Activated CD8-positive, alpha-beta memory T cell treated with anti-CD3 and anti-CD28 coated beads for 48 hours (primary cell): ENCODE measurements at places on chromosomes 7 and 10.

- no peak for DNase-seq
Measured at GRCh38 chr10:123741711-123742110, 75.6 kb downstream of the GPR26 start.

GRCh38 chr10:89115876-89116627, 91.1 kb downstream of the CH25H start:
- DNase-seq = no peak

- DNase-seq = no peak
Measured at GRCh38 chr10:95240811-95241210, 46.8 kb downstream of the ACSM6 start.

DNA sequence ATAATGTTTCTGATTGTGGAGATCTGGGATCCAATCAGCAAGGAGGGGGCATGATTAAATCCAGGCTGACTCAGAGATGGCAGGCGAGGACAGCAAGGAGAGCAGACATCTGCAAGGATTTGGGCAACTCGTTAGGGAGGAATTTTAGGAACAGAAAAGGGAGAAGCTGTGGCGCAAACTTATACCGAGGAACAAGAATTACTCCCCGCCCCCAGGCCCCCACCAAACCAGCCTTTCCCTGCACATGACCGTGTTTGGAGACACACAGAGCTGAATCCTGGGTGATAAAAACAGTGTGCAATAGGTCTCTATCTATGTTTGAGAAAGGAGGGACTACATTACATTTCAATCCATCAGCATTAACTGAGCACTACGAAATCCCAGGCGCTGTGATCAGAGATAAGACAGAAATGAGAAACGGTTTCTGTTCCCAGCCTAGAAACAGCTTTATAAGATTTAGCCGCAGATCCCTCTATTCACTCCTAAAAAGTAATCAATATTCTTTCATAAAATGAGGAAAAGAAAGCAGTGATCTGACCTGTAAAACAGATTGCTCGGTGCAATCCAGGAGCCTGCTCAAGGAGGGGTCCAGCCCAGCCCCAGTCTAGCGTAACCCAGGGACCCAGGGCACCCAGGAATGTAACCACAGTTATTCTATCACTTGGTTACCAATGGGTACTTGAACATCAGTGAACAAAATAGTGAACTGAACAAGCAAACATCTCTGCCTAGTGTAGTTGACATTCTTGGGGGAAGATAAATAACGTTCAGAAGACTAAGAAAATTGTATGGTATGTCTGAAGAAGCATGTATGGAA, 37.2 kb upstream of the RAPGEF5 start:
- no peak for DNase-seq

DNA sequence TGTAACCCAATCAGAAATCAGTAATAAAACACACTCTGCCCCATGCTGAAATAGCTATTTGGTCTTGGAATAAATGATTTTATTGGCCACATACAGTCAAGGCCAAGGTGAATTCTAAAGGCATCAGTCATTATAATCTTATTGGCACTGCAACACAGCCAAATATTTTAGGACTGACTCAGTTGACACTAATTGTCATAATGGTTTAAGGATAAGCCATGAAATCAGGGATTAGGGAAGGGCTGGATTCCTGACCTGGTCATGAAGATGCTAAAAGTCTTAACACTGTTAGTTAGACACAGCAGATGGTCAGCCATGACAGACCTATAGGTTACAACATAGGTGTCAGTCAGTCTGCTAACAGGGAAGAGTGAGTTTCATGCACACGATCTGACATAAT, 330.3 kb upstream of the NPSR1 start:
- no peak for DNase-seq

GRCh38 chr7:22997871-22998518, 15.9 kb downstream of the HYCC1 start:
- no peak for DNase-seq

GRCh38 chr10:33869028-33869427, 534.6 kb upstream of the NRP1 start:
- no peak for DNase-seq

DNA sequence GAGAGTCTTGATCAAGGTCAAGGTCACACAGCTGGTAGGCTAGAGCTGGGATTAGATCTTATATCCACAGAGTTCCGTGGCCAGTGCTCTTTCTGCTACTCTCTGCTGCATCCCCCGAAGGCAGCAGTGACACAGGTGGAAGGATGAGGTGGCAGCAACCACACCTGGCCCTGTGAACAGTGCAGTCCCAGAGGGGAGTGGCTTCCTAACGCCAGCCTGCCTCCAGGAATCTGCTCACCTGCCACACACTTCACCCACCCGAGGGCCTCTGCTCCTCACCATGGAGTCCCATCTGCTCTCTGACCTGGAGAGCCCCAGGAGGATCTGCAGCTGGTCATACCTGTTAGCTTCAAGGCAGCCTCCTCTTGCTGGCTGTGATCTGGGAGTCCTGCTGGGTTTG, 484.2 kb downstream of the PLXNA4 start:
- DNase-seq = no peak

DNA sequence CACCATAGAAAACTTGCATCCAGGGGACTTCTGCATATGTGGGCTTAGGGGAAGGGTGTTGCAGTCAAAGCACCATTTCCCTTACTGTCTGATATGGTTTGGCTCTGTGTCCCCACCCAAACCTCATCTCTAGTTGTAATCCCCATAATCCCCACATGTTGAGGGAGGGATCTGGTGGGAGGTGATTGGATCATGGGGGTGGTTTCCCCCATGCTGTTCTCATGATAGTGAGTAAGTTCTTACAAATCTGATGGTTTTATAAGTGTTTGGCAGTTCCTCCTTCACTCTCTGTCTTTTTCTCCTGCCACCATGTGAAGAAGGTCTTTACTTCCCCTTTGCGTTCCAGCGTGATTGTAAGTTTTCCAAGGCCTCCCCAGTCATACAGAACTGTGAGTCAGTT, 177.4 kb downstream of the ADK start:
- no peak for DNase-seq

DNA sequence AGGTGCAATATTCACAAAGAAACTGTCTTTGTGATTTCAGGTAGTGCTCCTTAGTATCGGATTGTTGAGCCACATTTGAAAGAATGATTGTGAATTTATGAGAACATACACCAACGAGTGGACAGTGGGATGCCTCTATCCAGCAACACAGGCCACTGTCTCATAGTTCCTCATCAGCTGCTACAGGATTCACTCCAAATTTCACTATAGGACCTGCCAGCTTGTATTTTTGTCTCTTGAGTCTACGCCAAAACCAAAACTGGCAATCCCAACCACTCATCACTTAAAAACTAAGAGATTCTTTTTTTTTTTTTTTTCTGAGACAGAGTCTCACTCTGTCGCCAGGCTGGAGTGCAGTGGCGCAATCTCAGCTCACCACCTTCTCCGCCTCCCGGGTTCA, 964.5 kb downstream of the CNTNAP2 start:
- no peak for DNase-seq

- no peak for DNase-seq
Measured at GRCh38 chr7:8261711-8262695, at the start of gene ICA1. Gene ICA1, minus strand, starts transcription at chr7:8262167. Its CDS starts 26,241 bp downstream, at chr7:8235926.

- DNase-seq = no peak
Measured at GRCh38 chr7:100077205-100077604, 4.3 kb downstream of the ZNF3 start.

DNA sequence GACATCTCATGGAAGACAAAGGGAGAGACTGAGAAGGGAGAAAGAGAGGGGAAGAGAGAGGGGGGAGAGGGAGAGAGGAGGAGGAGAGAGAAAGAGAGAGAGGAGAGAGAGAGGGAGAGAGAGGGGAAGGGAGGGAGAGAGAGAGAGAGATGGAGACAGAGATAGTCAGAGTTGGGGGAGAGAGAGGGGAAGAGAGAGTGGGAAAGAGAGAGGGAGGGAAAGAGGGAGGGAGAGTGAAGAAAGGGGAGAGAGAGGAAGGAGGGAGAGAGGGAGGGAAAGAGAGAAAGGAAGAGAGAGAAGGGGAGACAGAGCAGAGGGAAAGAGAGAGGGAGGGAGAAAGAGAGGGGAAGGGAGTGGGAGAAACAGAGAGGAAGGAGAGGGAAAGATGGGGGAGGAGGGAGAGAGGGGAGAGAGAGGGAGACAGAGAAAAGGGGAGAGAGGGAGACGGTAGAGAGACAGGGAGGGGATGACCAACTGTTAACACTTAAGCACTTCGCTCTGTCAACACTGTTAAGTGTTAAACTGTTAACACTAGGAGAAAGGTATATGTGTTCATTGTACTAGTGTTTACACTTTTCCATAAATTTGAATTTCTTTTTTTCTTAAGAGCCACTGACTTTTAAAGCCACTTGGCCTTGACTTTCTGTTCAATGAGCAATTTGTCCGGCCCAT, 21.8 kb upstream of the SDK1 start:
- no peak for DNase-seq

GRCh38 chr7:81430150-81430549, 339.7 kb downstream of the HGF start:
- no peak for DNase-seq

DNA sequence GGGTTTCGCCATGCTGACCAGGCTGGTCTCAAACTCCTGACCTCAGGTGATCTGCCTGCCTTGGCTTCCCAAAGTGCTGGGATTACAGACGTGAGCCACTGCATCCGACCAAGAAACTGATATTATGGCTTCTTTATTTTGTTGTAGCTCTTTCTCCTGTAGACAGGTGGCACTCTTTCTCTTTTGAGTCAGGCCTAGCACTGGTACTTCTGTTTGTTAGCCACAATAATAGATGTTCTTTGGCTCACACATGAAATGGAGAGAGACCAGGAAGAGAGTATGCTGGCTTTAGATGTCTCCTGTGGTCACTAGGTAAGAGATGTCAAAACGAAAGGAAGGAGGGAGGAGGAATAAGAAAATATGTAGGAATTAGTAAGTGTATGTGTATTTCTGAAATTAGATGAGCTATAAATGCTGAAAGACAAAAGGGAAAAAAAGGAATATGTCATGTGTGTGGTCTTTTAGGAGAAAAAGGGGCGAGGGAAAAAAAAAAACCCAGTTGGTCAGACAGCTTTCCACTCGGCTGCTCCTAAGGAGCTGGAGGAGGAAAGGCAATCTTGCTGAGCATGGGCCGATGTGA, 78.7 kb downstream of the CLEC2L start:
- DNase-seq = no peak

DNA sequence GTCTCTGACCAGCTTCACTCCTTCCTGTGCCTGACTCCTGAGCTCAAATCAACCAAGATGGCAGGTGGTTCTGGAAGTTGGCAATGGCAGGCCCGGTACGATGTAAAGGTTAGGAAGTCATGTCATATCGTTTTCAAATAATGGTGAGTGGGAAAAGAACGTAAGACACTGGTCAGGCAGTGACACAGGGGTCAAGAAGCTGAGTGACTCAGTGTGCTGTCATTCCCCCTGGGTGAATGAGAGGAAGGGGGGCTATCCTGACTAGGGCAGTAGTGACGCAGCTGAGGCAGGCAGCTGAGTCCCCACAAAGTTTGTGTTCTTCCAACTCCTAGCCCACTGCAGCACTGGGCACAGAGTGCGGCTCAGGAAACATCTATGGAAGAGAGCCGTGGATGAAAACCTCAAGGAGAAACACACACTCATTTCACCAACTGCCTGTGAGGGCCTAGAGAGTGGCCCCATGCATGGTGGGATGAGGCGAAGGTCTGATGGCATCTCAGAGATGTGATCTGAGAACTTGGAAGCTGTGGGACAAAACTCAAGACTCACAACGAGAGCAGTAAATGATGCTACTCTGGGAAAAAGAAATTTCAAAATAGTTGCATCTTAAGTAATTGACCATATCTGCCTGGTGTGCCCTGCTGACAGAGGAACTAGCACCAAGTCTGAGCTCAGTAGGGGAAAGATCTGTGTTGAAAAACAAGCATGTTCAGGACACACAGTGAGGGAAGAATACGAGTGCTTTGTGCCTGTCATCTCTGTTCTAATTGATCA, 23.2 kb downstream of the CREB3L2 start:
- no peak for DNase-seq
